ENCODE measurements at places on chromosomes 4 and X.

DNA sequence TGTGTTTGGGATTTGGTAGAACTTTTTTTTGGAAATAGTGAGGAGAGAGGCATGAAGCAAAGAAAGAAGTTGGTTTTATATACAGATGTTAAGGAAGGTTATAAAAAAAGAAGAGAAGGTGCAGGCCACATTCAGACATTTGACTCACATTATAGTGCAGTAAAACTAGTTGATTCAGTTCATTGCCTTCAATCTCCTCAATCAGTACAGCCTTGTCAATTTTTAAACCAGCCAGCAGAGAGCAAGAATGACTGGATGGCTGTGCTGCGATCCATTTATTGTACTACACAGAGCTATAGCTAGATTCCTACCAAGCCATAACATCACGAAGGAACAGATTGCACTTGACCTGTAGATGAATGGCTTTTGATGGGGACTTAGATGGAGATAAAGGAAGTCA is 79.7 kb upstream of the LSM6 start:
- no peak for DNase-seq

DNA sequence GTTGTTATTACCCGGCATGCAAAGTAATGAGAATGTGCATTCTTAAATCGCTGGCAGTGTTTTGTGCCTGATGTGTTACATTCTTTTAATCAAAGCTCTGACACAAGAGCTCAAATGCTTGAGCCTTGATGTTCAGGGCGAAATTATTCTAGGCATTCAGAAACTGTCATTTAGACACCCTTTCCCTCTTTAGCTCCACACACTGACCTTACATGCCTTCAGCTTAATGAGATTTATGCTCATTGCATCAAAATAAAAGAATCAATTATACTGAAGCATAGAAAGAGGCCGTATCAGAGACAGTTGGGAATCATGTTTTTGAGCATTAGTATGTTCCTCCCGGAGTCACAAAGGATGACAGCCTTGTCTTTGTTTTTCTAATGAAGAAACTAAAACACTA is 56.7 kb downstream of the FAM114A1 start:
- no peak for DNase-seq

DNA sequence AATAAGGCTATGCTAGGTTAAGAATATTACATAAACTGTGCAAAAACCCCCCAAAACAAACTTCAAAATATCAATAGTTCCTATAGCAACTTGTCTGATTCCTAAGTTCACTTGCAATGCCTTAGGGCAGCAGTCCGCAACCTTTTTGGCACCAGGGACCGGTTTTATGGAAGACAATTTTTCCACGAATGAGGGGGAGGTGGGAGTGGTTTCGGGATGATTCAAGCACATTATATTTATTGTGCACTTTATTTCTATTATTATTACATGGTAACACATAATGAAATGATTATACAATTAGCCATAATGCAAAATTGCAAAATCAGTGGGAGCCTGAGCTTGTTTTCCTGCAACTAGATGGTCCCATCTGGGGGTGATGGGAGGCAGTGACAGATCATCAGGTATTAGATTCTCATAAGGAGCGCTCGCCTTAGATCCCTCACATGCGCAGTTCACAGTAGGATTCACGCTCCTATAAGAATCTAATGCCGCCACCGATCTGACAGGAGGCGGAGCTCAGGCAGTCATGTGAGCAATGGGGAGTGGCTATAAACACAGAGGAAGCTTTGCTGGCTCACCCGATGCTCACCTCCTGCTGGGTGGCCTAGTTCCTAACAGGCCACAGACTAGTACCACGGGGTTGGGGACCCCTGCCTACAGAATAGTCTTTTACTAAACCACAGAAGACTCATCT is 39.7 kb downstream of the ACOX3 start:
- DNase-seq = no peak

- no peak for DNase-seq
Observed at GRCh38 chr4:168711197-168712140, 214.6 kb downstream of the PALLD start.

DNA sequence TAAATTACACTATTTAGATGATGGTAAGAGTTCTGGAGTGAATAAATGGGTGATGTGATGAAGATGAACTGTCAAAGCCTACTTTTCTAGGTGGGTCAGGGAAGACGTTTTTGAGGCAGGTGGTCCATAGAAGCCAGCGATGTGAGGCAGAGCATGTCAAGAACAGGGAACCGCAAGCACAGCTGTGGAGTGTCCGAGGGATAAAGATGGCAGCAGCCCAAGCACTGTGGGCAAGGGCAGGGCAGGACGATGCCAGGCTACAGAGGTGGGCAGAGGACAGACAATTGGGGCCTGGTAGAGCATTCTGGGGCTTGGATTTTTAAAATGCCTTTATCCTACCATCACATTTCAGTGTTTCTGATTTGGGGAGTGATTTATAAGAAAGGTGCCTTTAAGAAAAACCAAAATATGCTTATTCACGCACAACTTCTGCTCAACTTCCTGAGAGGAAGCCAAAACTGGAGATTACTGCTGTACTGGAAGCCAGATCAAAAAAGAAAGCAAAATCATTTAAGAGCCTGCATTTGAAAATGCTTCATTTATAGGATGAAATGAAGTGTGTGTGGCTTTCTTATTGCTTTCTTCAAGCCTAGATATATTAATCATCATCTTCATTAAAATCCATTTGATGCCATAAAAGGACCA is 119.0 kb upstream of the WDR17 start:
- DNase-seq = no peak

DNA sequence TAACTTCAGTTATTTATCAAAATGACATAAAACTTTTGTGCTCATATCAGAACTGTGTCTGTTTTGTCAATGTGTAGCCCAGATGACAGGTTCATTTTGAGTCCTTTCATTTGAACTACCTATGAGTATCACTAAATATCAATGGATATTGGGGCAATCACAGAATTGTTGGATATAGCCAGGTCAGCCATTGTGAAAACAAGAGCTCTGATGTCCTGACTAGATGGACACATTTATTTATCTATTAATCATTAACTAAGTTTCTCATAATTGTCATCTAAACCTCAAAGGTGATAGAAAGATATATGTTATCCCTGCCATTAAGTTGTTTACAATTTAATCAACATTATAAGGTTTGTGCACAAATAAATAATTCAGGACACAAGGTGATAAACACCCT is 638.3 kb upstream of the GRIA3 start:
- DNase-seq = no peak

DNA sequence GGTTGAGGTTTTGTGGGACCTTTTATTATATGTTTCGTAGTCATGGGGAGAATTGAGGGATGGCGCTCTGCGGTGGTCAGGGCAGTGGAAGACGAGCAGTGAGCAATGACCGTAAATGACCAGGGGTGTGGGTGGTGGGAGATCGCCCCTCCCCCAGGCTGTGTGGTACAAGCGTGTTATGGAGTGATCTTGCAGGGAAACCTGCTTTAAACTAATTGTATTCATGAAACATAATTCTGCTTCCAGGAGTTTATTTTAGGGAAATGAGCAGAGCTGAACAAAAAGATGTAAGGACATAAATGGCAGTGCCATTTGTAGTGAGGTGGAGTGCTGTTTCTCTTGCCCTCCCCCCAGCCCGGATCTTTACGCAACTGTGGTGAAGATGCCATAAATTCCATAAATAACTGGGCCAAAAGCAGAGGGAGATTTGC is 20.2 kb downstream of the GYG2 start:
- no peak for DNase-seq

- DNase-seq = no peak
Observed at GRCh38 chrX:14440106-14440505, 89.2 kb upstream of the GLRA2 start.

- no peak for DNase-seq
Observed at GRCh38 chr4:2186133-2186864, 55.6 kb downstream of the HAUS3 start.

GRCh38 chr4:185256446-185256845 is 47.0 kb downstream of the SNX25 start:
- DNase-seq = no peak

GRCh38 chr4:86032476-86033022 is 327.3 kb downstream of the MAPK10 start:
- no peak for DNase-seq

GRCh38 chr4:140311257-140311835 is 62.1 kb upstream of the SCOC start:
- no peak for DNase-seq

GRCh38 chr4:173280998-173281397 is 53.2 kb downstream of the HMGB2 start:
- no peak for DNase-seq

DNA sequence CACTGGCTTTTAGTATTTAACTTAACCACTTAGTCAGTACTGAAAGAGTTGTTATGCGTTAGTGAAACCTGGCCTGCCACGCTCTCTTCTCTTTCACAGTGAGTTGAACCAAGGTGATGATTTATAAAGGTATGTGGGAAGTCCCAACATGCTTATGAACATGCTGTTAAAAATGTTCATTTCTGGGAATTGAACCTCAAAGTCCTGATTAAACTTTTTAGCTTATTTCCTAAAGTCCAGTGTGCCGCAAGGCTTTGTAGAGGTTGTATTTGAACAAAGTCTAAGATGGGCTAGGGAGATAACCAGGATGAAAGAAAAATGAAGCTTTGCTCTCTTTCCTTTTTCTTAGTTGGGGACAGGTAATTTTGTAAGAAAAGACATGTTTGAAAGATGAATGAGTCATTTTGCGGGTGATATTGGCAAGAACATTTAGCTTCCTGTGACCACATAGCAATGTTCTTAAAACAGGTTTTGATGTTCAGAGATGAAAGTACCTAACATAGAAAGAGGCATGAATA is 270.3 kb downstream of the DTHD1 start:
- no peak for DNase-seq

GRCh38 chr4:102453827-102454226 is 47.3 kb upstream of the NFKB1 start:
- DNase-seq = no peak

DNA sequence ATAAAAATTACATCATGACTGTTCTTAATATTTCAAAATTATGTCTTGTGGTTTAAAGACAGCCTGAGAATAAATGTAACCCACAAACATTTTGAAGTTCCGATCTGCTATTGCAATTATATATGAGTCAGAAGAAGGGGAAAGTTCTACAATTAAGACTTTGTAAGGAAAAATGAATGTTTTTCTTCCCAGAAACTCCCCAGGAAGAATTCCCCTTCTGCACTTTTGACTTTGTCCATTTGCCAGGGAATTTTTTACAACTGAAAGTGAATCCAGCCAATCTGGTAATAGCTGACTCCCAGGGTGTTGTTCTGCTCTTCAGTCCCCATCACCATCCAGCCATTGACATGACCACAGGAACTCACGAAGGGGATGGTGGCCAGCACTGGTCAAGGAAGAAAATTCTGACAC is 61.6 kb upstream of the NOCT start:
- DNase-seq = no peak

GRCh38 chr4:90126805-90127204 is 389 bp upstream of the CCSER1 start:
- no peak for DNase-seq

GRCh38 chr4:27001398-27002164 is 140.9 kb downstream of the STIM2 start:
- no peak for DNase-seq

GRCh38 chrX:75603833-75604232 is 81.0 kb upstream of the ZDHHC15 start:
- no peak for DNase-seq

DNA sequence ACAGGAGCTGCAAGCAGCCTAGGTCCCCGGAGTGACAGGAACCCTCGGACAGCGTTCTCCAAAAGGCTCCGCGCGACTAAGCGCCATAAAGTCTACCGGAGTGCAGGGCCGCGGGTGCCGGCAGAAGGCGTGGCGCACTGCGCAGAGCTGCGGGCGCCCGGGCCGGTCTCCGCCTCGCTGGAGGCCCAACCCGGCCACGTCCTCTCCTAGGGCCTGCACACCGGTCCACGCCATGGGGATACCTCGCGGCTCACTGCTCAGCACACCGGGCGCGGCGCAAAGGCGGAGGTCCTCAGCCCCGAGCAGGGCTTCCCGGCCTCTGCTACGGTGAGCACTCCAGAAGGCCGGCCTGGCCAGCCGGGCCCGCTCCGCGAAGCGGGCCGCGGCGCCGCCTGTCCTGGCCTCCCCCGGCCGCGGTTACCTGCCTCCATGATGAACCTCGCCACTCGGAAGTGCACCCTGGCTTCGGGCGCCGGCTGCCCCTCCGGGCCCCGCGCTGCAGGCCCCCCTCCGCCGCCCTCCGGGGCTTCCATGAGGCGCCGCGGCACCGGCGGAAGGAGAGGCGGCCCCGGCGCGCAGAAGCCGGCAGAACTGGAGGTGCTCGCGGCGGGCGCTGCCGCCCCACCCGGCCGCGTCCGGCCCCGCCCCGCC is at the start of gene CCNQ:
Gene CCNQ (minus strand): TSS at position 599 of the 651 bp plus-strand sequence. CDS start 66 bp downstream, at position 533.
- DNase-seq = no peak

DNA sequence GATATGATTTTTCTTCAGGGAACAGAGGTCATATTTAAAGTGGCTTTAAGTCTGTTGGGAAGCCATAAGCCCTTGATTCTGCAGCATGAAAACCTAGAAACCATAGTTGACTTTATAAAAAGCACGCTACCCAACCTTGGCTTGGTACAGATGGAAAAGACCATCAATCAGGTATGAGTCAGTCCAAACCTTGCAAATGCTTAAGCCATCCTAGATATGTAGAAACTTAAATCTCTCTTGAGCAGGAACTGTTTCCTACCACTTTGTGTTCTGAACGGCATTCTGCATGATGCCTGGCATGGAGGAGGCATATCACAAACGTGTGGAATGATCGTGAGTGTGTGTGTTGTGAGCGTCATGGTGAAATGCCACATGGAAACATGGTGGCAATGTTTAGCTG is 164.8 kb downstream of the PTTG2 start:
- DNase-seq = no peak

GRCh38 chr4:39970671-39971640 is 6.8 kb downstream of the PDS5A start:
- DNase-seq = no peak

- no peak for DNase-seq
Observed at GRCh38 chrX:30309139-30309571, at the start of gene NR0B1. Gene NR0B1, minus strand, starts transcription at chrX:30309390. Its CDS starts 27 bp downstream, at chrX:30309363.

- DNase-seq = no peak
Observed at GRCh38 chr4:140260227-140260626, 106.2 kb upstream of the MAML3 start.

DNA sequence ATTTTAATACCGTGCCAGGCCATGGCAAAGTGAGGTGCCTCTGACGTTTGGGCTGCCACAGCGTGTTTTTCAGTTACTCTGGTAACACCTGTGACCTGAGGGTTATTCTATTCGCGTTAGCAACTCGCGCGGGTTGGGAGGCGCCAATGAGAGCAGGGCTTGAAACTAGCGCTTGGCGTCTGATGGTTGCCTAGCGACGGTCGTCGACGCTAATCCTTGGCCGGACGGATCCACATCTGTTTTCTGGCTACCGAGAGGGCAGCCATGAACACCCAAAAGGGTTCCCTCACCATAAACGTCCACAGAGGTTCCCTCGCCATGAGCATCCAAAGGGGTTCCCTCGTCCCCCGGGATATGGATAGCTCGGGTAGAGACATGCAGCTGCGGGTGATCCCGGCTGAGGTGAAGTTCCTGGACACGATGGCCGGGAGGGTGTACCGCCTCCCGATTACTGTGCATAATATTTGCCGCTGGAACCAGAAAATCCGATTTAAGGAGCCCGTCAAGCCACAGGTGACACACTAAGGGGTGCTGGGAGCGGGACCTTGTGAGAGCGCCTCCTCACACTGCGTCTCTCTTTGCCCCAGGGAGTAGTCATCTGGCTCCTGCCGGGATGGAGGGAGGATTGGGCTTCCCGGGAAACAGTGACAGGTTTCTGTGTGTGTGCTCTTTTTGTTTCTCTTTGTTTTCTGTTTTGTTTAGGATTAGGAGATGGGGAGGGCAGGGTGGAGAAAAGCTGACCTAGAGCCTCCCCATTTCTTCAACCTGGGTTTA is at the start of gene CFAP47:
Gene CFAP47 (plus strand): TSS at position 199 of the 774 bp plus-strand sequence. CDS start 66 bp downstream, at position 265.
- no peak for DNase-seq

Measured in cortex of kidney (tissue), 1 donor.